ENCODE measurements at places on chromosomes 5 and 9. TPM values are rescaled to one million over a fixed set of nuclear protein-coding genes. Genes with fewer than 3 reads are reported as not detected.

- no peak for DNase-seq
Observed at GRCh38 chr9:2317591-2317990, 302.4 kb downstream of the SMARCA2 start.

DNA sequence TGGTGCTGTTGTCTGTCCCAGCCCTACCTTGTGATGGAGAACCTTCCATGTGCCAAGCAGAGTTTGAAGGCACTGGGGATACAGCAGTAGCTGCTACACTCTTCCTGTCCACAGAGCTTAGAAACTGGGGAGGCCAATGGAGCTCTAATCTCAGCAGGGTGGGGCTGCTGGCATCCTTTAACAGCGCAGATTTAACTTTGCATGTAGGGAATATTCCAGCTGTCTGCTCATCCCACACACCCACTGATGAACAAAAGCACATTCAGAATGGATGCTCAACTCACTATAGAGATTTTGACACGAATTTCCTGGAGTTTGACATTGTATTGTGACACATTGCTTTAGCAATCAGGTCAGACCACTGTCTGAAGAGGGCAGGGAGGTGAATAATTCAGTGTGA lies 49.0 kb downstream of the TMEM215 start:
- DNase-seq: peak; percentile 56

- DNase-seq: no peak
Observed at GRCh38 chr9:127035948-127036347, 86.5 kb downstream of the ANGPTL2 start.

The PHPT1 gene
- 49.1 TPM for total RNA-seq

DNA sequence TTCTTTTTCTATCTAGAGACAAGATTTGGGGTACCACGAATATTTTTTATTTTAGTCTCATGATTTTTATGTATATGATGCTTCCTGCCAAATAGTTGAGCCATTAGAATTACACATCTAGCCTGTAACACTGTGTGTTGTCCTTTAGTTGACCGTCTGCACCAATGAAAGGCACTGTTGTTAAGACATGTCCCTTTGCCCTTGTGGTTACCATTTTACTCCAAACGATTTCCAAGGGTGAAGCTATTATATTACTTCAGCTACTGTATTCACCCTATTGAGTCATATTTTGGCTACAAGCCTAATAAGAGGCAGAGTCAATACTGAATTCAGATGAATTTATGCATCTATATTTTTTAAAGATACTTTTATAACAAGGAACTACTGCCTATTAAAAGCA lies 207.6 kb downstream of the CETN3 start:
- DNase-seq: no peak

DNA sequence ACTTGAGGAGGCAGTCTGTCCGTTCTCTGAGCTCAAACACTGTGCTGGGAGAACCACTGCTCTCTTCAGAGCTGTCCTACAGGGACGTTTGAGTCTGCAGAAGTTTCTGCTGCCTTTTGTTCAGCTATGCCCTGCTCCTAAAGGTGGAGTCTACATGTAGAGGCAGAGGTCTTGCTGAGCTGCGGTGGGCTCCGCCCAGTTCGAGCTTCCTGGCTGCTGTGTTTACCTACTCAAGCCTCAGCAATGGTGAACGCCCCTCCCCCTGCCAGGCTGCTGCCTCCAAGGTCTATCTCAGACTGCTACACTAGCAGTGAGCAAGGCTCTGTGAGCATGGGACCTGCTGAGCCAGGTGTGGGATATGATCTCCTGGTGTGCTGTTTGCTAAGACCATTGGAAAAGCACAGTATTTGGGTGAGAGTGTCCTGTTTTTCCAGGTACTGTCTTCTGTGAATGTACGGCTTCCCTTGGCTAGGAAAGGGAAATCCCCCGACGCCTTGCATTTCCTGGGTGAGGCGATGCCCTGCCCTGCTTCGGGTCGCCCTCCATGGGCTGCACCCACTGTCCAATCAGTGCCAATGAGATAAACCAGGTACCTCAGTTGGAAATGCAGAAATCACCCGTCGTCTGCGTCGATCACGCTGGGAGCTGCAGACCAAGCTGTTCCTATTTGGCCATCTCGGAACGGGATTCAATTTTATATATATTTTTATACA lies 58.5 kb downstream of the CNTRL start:
- no peak for DNase-seq

The STK32A gene
- 42.1 TPM for total RNA-seq

GRCh38 chr5:169652057-169652456 lies 15.0 kb downstream of the DOCK2 start:
- DNase-seq: no peak

Data from umbilical cord (tissue), 2 donors.